ENCODE measurements at places on chromosomes 12 and 14.

DNA sequence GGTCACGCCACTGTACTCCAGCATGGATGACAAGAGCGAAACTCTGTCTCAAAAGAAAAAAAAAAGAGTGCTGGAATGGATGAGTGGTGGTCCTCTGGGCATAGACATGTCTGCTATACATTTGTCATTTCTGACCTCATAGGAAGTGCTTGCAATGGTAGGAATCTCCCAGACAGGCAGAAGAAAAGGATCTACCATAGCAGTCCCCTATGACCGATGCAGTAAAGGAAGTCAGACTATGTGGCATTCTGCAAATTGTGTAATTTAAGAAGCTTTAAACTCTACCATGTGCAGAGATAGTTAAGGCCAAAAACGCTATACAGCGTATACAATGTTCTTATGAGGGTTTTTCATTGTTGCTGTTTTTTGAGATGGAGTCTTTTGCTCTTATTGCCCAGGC lies 24.7 kb upstream of the RAP1B start:
- DNase-seq: no peak

GRCh38 chr14:72451054-72451972 lies 442.6 kb downstream of the DPF3 start:
- DNase-seq: peak; percentile 45

DNA sequence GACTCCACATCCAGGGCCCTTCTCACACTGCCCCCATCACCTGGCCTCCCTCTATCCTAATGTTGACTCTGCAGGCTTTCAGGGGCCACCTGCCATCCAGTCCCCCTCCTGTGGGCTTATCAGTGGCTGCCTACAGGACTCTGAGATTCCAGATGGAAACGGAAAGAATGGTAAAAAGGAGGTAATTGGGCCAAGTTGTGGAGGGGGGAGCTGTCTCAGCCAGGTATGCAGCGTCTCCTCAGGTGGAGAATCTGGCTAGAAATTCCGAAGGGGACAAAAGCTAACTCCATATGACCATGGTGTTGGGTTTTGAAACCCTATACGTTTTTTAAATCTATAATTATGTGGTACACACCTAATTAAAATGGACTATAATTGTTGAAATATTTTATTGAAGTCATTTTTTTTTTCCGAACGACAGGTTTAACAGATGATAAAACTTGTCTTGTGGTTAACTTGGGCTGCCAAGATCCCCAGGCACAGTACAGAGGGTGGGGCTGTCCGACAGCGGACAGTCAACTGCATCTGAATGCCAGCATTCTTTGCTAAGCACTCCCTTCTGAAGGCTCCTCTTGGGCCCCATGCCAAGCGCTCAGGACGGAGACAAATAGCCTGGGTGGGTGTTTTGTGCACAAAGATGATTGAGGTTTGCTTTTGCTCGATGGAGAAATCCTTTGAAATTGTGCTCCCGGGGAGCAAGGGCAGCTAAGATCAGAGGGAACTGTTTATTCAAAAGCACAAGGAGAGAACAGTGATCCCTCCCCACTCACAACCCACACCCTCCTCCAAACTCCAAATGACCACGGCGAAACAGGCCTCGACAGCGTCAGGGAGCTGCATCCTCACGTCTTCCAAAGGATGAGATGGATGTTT lies 365.6 kb downstream of the BCL11B start:
- peak; percentile 67 for DNase-seq

GRCh38 chr14:60639674-60640073 lies 9.6 kb downstream of the SIX1 start:
- no peak for DNase-seq

DNA sequence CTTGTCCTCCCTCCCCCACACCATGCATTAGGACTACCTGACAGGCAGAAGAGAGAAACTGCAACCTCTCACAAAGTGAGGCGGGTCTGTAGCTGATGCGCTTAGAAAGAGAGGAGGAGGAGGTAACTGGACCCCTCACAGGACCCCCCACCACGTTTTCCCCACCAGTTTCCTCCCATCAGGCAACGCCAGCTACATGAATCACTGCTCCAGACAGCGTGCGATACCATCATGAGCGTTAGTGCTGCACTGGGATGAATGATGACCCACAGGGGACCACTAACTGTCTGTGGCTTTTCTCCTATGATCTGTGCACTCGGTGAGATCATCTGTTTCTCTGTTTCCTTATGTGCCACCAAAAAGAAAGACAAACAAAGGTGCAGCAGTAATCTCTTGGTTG lies 77.7 kb downstream of the KCNK10 start:
- DNase-seq: peak; percentile 20

- peak; percentile 77 for DNase-seq
Observed at GRCh38 chr14:98114122-98114895, 1157.7 kb downstream of the BCL11B start.

DNA sequence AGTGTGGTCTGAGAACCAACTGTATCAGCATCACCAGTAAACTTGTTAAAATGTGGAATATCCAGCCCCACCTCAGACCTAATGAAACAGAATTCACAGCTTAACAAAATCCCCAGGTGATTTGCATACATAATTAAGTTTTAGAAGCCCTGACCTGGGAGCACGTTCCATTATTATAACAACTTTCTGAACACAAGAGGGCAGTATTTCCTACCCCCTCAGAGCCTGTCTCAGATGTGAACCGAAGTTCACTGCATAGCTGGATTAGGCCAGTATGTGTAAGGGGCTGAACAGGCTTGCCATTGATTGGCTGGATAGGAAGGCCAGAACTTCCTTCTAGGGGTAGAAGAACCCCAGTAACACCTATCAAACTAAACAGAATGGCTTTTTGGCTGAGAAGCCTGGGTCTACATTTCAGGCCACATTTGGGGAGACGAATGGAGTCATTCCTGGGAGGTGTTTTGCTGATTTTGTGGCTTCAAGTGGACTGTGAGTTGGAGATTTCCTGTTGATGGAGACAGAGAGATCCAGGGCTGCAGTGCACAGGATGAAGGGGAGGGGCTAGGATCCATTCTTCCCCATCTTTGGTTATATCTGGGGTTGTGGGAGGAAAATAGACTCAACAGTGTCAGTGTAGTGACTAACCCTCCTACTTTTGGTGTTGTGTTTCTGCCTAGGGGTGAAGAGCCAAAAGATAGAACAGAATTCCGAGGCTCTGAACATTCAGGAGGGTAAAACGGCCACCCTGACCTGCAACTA lies 94.7 kb upstream of the OR4E1 start:
- no peak for DNase-seq

DNA sequence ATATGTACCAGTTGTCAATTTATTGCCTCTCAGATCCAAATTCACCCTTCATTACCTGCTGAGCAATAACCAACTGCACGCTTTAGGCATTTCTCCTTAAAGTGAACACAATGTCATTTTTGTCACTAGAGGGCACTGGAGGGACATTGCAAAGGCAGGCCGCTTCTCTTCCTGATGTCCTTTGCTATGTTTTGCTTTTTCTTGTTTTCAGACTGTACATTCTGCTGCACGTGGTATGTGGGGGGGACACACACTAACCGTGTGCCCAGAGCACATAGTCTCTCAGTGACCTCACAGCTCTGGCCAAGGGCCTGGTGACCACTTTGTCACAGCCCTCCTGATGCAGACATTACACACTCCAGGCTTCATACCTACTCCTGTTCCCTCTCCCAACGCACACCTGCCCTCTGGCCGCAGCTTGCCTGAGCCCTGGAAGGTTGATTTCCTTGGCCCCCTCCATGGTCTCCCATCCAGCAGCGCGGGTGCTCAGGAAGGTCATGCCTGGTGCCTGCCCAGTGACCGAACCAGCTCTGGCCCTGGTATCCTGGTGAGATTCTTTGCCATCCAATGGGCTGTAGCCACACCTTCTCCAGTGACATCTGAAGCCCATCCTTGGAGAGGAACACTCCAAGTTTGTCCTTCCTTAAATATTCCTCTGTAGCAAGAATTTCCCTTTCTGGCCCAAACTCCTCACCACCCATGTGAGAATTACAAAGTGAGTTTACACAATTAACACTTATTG lies 39.9 kb downstream of the MYO1H start:
- peak; percentile 17 for DNase-seq

- DNase-seq: peak; percentile 97
Observed at GRCh38 chr12:121992059-121992879, 29.4 kb upstream of the BCL7A start.

GRCh38 chr12:126447346-126447745 lies 1382.1 kb downstream of the AACS start:
- no peak for DNase-seq

- peak; percentile 82 for DNase-seq
Observed at GRCh38 chr12:52903285-52903854, 1.5 kb downstream of the KRT8 start.

DNA sequence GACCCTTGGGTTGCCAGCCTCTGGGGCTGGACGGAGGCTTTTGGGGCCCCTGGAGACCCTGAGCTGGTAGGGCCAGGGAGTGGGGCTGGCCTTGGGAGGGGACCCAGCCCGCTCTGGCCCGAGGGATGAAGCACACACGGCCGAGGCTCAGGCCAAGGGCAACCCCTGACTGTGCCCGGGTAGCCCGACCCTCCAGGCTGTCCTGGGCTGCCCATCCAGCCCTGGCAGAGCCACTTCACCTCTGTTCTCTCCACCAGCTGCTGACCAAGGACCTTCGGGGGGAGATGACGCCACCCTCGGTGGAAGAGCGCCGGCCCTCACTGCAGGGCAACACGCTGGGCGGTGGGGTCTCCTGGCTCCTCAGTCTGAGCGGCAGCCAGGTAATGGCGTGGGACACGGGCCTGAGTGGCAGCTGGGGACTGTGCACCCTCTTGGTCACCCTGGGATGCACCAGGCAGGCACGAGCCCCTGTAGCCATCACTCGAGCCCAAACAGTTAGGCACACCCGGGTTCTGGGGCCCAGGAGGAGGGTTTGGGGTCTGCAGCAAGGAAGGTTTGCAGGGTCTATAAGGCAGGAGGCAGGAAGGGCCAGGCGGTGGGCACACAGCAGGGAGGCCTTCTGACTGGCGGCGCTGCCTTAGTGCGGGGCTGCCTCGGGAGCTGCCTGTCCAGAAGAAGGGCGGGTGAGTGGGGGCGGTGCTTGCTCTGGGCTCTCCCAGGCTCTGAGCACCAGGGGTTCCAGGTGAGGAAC lies 19.7 kb downstream of the ASPG start:
- DNase-seq: no peak
